Activated naive CD4-positive, alpha-beta T cell treated with anti-CD3 and anti-CD28 coated beads, Interleukin-2, amount 50 U/mL, for 72 hours (primary cell): ENCODE measurements at places on chromosomes 16 and 17.

DNA sequence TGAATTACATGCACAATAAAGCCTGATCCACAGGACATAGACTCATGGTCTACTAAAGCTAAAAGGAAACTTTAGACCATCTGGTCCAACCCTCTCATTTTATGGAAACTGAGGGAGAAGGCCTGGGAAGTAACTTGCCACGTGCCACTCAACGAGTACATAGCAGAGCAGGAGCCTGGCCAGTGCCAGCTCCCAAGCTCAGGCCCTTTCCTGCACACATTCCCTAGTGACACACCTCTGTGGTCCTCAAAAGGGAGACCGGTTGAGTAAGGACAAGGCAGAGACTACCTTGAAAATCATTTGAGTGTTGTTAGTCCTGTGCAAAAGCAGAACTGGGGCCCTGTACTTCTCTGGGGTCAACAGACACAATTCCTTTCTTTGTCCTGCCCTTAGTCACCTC, 2.8 kb downstream of the CCL4L2 start:
- DNase-seq: no peak

- peak; percentile 69 for DNase-seq
Observed at GRCh38 chr17:65560628-65561451, 608 bp downstream of the AXIN2 start.

GRCh38 chr17:64729201-64729600, 67.1 kb upstream of the SMURF2 start:
- DNase-seq: no peak

DNA sequence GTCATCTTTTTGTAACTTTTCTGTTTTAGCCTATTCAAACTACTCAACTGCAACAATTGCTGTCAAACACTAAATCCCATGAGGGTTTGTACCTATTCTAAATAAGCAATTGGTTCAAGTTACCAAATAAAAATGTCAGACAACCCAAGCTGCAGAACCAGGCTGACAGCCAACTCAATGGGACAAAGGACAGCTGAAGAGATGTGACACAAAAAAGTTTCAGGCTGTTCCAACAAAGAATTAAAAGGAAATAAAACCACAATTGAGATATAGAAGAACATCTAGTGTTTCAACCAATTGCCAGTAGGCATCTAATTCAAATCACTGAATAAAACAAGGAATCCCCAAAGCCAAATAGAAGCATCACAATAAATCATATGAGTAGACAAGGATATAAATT, 49.3 kb downstream of the GRB7 start:
- no peak for DNase-seq

DNA sequence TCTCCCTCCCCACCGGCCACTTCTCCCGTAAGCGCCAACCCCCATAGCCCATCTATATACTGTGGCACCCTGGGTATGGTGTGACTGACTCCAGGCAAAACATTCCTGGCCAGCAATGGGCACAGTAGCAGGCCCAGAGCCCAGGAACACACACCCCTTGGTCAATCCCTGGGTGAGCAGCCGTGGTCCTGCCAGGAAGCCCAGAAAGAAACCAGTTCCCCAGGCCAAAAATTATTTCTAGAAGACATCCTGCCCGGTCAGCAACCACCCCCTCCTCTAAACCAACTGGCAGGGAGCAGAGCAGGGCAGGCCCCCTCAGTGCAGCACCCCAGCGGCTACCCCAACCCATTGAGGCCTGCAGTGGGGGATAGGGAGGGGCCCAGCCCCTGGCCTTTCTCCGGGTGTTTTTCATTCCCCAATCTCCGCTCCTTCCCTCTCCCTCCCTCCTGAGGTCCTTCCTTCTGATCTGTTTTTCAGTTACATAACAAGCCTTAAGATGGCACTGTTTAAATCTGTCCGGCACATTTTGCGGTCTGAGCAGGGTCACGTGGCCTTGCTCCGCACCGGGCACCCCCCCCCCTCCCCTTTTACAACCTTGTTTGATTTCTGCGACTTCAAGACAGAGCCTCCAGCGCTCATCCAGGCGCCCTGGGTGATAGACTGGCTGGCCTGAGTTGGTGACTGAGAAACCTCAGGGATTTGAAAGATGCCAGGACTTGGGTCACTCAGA, 2.0 kb downstream of the NPTX1 start:
- DNase-seq: no peak

GRCh38 chr16:71412270-71413160, 29.3 kb downstream of the TLE7 start:
- DNase-seq: peak; percentile 75

DNA sequence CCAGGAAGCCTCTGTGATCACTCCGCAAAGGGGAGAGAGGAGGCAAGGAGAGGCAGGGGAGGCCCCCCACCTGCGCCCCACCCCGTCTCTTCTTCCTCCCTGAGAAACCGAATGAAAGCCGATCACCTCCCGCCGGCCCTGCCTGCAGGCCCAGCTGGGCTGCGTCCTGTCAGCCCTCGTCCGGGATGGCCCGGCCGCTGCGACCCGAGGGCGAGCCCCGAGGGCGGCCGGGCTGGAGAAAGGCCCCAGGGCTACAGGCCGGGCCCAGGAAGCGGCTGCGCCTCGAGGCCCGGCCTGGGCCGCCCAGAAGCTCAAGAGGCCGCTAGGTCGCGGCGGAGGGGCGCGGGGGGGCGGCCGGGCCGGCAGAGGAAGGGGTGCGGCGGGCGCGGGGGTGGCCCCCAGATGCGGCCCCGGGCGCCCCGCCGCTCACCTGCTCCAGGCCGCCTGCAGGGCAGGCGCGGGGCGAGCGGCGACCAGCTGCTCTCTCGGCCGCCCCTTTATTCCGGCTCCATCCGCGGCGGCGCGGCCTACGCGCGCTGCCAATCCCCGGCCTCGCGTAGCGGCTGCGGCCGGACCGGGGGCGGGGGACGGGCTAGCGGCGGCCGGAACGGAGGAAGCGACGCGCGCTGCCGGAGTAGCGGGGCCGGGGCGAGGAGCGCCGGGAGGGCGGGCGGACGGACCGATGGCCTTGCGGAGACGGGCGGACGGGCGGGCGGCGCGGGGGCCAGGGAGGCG, at the start of gene ZNF319:
Gene ZNF319, minus strand, starts transcription at position 702 of the 735 bp plus-strand sequence. CDS start 2,407 bp downstream, outside the sequence.
- peak; percentile 63 for DNase-seq

DNA sequence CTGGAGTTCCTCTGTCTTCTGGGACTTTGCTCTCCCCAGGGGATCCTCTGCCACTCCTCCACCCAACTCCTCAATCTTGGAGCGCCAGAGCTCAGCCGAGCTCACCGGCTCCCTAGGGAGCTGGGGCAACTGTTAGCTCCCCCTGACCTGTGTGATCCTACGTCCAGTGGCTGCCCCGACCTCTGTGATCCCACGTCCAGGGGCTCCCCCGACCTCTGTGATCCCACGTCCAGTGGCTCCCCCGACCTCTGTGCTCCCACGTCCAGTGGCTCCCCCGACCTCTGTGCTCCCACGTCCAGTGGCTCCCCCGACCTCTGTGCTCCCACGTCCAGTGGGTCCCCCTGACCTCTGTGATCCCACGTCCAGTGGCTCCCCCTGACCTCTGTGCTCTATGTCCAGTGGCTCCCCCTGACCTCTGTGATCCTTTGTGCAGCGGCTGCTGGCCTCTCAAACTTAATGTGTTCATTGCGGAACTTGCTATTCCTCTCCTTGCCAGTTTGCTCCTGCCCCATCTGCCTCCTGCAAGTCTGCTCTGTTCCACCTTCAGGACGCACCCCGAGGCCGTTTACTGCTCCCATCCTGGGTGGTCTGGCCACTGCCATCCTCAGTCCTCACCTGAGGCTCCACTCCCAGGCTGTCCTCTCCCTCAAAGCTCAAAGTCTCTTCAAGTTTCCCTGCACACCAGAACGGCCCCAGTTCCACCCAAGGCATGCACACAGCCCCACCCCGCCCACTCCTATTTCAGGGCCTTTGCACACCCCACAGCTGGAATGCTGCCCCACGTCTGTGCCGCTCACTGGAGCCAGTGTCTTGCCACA, 2.8 kb downstream of the VPS9D1 start:
- no peak for DNase-seq

GRCh38 chr16:860891-861290, 60.4 kb upstream of the GNG13 start:
- no peak for DNase-seq

GRCh38 chr16:28475221-28475620, 3.1 kb upstream of the NPIPB7 start:
- no peak for DNase-seq

DNA sequence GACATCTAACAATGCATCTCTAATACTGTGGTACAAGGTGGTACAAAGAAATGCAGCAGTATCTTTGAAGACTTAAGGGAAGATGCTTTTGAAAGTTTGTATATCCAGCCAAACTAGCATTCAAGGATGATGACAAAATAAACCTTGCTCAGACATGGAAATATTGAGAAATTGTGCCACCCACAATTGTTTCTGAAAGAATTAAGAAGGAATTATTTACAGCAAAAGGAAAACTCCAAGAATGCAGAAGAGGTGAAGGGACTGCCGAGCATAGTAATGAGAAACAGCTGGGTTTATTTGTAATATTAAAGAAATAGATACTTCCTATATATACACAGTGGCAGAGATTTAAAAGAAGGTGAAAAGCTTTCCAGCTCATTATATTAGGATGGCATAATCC, 29.5 kb downstream of the PMFBP1 start:
- no peak for DNase-seq

- no peak for DNase-seq
Observed at GRCh38 chr16:54651440-54652195, 279.0 kb upstream of the IRX5 start.

DNA sequence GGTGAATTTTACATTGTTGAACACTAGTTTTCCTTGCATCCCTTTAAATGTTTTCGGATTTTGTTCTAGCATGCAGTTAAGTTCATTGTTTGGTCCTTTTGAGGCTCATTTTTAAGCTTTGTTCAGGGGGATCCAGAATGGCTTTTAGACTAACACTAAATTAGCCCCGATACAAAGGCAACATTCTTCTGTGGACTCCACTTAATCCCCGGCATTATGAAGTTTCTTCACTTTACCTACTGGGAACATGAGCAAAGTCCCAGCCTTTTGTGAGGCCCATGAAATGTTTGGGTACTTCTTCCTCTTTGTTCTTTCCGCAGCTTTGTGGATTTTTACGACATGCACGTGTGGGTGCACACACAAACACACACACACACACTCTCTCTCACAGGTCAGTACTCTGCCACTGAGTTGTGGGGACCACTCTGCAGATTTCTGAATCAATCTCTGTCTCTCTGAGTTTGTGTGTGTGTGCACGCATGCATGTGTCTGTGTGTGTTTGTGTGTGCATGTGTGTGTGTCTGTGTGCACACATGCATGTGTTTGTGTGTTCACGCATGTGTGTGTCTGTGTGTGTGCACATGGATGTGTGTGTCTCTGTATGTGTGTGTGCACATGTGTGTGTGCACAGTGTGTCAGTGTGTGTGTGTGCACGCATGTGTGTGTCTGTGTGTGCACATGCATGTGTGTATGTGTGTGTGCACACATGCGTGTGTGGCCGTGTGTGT, 240.4 kb upstream of the TNRC6C start:
- DNase-seq: no peak

DNA sequence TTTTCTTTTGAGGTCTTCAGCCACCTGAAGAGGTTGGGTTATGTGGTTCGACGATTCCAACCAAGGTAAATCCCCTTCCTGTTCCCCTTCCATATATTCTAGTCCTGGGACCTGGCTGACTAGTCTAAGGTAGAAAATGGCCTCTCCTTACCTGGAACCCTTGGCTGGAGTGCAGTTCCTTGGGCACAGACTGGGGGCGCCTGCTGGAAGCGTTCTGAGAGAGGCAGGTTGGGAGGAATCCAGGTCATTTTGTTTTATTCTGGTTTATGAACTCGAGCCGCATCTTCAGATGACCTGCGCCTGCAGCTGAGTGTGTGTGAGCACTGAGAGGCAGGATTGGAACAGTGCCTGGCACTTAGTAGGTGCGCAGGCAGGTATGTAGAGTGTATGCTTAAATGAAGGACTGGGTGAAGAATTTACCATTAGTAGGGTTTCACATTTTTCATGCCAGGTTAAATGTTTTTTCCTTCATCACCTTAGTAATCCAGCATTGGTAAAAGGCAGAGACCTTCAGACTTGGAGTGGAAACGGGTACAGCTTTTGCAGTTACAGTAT, 2.7 kb downstream of the TSEN54 start:
- DNase-seq: no peak

DNA sequence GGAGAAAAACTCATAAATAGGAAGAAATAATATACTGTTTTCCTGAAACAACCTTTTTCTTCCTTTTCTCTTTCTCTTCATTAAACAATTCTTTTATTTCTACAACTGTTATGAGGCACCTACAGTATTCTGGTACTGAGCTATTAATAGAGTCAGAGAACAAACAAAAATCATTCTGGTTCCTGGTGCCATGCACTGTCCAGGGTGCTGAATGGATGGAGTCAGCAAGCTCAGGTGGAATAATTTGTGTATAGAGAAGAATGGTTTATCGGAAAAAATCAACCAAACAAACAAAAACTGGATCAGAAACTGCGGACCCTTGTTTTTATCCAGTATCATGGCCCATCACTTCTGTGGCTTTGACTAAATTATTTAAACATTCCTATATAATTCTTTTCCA, 430.3 kb upstream of the GOT2 start:
- DNase-seq: no peak

GRCh38 chr16:89170346-89171215, 967 bp upstream of the CDH15 start:
- DNase-seq: no peak

- DNase-seq: no peak
Observed at GRCh38 chr17:35972945-35973332, 8.4 kb downstream of the CCL16 start.

DNA sequence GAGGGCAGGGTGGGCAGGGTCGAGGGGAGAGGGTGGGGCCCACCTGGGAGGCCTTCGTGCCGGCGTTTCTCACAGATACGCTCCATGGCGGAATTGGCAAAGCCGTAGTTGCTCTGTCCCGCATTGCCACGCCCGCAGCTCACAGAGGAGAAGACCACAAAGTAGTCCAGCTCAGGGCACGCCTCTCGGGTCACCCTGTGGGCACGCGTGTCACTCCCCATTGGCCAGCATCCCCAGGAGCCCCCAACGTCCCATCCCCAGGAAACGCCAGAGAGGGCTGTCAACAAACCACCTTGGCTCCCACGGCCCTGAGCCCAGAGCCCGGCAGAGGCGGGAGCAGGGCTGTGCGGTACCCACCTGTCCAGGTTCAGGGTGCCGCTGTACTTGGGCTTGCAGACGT, 16.1 kb downstream of the FASN start:
- DNase-seq: no peak

DNA sequence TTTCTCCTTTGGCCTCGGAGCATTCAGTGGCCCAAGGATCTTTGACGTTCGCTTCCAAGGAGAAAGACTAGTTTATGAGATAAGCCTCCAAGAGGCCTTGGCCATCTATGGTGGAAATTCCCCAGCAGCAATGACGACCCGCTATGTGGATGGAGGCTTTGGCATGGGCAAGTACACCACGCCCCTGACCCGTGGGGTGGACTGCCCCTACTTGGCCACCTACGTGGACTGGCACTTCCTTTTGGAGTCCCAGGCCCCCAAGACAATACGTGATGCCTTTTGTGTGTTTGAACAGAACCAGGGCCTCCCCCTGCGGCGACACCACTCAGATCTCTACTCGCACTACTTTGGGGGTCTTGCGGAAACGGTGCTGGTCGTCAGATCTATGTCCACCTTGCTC, 1.4 kb downstream of the AOC3 start:
- no peak for DNase-seq

DNA sequence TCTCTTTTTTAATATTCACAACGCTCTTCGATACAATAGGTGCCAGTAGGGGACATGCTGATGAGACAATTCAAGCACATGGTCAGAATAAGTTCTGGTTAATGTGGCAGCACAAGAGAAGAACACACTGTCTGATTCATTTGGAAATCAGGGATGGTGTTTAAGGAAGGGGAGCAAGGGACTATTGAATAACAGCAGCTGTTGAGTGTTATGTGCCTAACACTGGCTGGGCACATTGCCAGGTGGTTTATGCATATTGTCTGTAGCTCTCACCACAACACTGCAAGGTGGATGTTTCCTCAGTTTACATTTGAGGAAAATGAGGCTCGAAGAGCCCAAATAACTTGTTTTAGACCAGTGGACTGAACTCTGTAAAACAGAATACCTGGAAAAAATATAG, 44.2 kb downstream of the LYRM9 start:
- DNase-seq: no peak
